Stimulated activated CD4-positive, alpha-beta T cell treated with anti-CD3 and anti-CD28 coated beads, TNF-alpha, amount 100 ng/mL, for 24 hours (primary cell): ENCODE measurements at places on chromosomes 2 and 18.

- DNase-seq, result no peak
These were observed 20.1 kb downstream of the SLC66A3 start for GRCh38 chr2:11175293-11175795.

DNA sequence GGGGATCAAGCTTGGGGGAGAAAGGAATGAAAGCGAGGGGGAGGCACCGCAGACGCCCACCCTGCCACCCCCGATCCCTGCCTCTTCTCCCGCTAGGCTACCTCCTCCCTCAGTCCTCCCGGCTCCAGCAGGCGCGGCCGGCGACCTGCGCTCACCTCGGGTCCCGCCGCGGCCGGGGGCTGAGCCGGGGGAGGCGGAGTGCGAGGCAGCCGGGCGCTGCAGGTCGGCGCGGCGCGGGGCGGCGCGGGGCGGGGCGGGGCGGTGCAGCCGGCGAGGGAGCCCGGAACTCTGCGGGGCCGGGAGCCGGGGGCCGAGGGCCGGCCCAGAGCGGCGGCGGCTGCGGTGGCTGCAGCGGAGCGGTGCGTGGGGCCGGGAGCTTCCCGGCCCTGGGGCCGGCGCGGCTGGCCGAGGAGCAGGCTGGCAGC, 477 bp downstream of the ACVR1 start:
- DNase-seq, result no peak

GRCh38 chr2:233814056-233814835, 36.1 kb downstream of the MROH2A start:
- DNase-seq, result no peak

GRCh38 chr2:22454826-22455485, 930.0 kb upstream of the KLHL29 start:
- DNase-seq, result no peak

- DNase-seq, result no peak
These were observed 284.6 kb upstream of the KLHL29 start for GRCh38 chr2:23100406-23100805.

DNA sequence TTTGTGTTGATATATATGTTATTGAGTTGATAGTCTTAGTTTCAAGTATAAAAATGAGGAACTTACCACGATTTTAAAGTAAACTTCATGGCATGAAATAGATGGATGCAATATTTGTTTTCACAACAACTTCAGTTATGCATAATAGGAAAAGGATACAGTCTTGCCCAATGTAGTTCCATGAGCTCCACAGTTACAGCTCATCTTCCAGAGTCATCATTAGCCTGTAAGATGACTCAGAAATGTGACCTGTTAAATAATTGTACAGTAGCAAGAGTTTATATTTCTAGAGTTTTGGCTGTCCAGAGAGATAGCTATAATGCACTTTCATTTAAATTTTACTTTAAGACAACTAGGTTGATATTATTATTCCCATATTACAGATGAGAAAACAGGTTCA, 80.9 kb upstream of the ARHGAP28 start:
- no peak for DNase-seq

DNA sequence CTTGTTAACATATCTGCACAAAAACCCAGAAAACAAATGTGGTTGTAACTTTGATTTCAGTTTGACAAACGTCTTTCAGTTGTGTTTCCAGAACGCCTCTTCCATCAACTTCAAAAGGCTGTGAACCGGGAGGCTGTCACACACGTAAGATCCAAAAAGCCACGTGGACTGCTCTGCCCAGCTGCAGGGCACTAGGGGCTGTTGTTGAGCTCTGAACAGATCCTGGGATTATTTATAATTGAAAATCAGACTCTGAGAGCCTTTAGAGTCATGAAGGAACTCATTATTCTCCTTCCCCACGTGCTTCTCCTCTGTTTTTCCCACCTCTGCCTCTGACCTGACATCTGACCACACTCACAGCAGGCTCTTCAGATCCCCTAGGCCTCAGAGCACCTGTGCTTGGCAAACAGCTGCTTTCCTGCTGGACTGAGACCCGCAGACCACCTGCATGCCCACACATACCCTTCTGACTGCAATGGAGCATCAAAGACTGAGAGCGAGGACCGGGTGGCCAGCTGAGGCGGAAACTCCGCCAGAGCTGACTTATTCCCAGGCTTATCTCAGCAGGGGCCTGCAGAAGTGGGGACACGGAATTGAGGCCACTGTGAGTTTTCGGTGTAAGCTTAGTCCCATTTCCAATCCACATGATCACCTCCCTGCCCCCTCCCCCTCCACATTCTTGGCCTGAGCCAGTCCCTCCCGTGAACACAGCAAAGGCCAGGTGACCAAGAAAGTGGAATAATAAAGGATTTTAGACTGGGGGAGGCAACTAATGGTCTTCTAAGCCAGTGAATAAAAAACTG, 114.8 kb downstream of the ATL2 start:
- peak; percentile 40 for DNase-seq

- no peak for DNase-seq
These were observed 4.2 kb downstream of the MYL12B start for GRCh38 chr18:3266062-3266608.

GRCh38 chr2:152198499-152198898, 22.9 kb upstream of the STAM2 start:
- DNase-seq, result no peak

DNA sequence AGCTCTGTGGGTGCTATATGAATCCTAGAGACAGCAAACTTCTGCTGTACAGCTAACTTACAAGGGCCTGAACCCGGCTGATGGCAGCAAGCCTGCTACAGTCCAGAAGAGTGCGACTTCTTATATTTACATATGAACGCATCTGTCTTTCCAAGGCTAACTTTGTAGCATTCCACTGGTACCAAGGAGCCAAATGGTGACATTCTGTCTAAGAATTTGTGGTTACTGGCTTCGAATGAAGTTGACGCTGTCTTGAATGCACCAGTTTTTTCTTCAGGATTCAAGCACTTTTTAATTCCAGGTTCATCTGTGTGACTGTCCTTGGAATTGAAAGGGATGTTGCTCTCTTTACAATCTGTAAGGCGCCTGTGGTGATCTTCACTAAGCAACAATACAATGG, 42.4 kb downstream of the THUMPD2 start:
- DNase-seq, result no peak

GRCh38 chr2:201411421-201411820, 39.8 kb downstream of the TRAK2 start:
- DNase-seq, result no peak

GRCh38 chr2:1482981-1483380, 69.7 kb downstream of the TPO start:
- DNase-seq, result no peak

GRCh38 chr2:1546023-1546591, 132.8 kb downstream of the TPO start:
- DNase-seq, result no peak

DNA sequence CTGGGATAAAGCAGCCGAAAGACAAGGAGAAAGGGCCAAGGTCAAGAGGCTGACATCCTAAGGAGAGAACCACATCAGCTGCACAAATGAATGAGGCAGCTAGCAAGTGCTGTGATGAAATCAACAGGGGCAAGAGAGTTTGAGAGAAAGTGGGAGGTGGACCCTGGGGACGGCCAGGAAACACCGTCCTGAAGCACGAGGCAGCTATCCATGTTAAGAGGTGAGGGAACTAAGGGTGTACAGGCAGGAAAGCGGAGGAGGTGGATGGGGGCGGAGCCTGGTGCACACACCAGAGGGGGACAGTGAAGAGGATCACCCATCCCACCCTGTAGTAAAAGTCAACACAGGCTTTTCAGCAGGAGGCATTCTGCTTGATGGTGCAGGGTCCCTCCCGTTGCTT, 52.4 kb downstream of the HDLBP start:
- no peak for DNase-seq

DNA sequence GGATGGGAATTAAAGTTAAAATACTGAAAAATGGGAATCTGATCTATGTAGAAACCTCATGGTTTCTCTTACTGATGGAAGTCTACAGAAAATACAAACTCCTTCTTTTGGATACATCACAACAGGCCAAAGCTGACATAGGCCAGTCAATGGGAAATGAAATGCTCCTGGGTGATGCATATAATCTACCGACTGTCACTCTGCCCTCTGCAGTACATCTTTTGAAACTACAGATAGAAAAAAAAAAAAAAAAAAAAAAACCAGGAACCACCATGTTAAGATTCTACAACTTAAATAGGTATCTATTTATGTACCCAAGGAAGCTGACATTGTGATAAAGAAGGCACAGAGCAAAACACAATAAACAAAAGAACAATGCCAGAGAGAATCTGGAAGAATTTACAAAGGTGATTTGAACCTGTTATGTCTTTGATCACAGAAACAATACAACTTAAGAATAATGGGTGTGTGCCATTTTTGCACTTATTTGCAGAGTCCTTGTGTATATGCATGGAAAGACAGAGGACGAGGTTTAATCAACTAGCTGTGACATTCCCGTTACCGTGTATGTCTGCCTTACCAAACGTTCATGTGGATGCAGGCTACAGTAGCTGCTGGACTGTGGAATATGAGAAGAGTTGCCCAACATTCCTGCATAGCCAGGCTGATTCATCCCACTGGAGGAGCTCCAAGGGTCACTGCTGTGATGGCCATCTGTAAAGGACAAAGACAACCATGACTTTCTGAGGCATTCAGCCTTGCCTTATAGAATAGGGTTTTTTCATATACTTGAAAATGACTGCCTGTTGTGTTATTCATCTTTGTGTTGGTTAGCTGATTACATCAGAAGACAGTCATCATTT, 312.7 kb downstream of the TCF4 start:
- no peak for DNase-seq

DNA sequence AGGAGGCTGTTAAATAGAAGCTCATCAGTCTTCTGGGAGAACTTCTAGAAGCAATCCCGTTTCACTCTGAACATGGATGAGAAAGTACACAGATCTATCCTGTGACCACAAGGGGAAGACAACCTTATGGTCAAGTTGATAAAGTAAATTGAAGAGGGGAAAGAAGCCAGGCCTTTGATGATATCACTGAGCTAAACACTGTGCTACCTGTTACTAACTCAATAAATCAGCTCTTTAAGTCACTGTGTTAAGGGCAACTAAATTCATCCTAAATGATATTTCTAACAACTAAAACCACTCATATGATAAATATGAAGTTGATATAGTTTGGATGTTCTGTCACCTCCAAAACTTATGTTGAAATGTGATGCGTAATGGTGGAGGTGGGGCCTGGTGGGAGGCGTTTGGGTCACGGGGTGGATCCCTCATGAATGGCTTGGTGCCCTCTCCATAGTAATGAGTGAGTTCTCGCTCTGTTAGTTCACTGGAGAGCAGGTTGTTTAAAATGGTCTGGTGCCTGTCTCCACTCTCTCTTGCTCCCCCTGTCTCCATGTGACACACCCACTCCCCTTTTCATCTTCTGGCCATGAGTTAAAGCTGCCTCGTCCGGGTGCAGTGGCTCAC, 23.6 kb downstream of the OLA1 start:
- DNase-seq, result no peak

GRCh38 chr18:57716549-57716948, 86.6 kb downstream of the ATP8B1 start:
- no peak for DNase-seq

- DNase-seq, result no peak
These were observed 156.6 kb downstream of the DYSF start for GRCh38 chr2:71609958-71610357.

- no peak for DNase-seq
These were observed 38.6 kb upstream of the EPHA4 start for GRCh38 chr2:221610675-221611074.

DNA sequence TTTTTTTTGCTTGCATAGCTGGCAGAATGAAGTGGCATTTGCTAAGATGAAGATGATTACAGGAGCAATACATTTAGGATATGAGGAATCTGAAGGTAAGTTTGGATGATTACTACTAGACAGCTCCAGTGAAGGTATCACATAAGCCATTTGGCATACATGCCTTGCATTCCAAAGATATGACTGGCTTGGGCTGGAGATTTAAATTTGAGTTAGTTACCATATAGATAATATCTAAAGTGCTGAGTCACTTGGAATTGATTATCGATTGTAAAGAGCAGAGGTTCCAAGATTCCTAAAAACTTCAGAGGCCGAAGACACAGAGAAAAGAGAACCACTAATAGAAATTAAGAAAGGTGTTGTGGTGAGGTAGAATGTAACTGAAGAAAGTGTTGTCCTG, 1026.4 kb downstream of the DSC3 start:
- no peak for DNase-seq

GRCh38 chr2:186303091-186303490, 183.0 kb upstream of the ZC3H15 start:
- DNase-seq, result no peak

DNA sequence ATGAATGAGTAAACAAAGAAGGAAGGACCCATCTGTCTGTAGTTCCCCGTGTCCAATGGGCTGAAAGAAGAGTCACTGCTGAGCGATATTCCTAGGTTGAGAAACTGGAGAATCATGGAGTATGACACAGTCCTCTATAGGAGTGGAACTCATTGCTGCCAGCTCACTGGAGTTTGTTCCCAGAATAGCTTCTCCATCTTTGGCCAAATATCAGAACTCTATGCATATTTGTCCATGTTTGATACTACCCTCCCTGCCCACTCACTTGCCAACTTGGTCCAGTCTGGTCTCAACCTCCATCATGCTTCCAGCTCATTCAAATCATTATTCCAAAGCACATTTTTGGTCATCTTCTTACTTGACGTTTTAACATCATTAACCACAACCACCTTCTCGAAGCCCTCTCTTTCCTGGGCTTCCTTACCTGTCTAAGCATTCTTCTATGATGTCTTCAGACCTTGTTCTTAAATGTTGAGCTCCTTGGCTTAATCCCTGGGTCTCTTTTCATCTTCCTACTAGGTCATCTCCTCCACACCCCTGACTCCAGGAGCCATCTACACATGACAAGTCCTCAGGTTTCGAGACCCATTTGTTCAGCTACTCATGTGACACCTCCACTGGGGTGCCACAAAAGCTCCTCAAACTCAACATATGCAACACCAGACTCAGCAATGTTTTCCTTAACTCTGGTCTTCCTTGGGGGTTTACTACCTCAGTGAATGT, 221.6 kb downstream of the MYCN start:
- DNase-seq, result no peak

DNA sequence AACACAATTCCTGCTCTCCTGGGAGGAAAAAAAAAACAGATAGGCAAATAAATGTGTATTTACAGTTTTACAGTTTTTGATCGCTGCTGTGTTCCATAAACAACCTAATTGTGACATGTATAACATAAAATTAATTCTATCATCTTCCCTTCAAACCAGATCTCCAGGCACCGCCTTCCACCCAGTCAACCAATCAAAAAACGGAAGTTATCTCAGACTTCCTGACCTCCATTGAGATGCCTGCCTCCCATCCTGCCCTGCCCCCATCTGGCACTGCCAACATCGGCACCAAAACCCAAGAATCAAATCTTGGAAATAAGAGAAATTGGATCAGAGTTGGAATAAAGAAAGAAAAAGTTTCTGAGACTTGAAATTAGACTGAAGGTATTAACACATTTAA, 3.1 kb upstream of the RIOK3 start:
- DNase-seq, result no peak

- no peak for DNase-seq
These were observed 249.9 kb downstream of the DYSF start for GRCh38 chr2:71702971-71703898.

DNA sequence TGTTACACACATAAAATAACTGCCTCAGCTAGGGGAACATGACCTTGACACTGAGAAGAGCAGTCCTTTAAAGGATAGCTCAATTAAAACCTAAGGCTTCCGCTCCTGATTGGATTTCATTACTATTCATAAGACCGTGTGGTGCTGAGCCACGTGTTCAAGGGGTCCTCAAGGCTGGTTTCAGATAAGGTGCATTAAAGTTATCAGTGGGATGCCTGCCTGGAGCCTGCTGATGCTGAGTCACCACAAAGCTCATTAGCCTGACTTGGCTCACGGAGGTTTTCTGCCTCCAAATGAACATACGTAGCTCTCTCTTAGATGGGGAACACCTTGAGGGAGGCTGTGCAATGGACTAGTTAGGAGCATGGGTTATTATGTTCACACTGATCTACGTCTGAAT, 518.9 kb downstream of the TDRD15 start:
- no peak for DNase-seq
